ENCODE measurements at places on chromosomes 7 and 10.

GRCh38 chr7:127598318-127598717 lies 4.8 kb downstream of the FSCN3 start:
- DNase-seq = no peak

DNA sequence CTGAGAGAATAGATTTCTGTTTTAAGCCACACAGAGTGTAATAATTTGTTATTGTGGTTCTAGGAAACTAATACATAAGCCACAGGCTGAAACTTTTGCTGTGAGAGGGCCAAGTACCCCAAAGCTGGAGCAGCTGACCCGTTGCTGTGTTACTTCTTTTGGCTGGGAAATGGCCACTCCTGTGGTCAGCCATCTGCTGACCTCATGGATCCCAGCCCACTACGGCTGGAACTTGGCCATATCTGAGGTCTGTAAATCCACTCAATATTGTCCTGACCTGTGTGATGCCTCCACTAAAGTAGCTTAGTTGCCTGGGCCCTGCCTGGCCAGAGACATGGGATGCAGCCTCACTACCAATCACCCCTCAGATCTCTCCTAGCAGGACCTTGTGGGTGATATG lies 17.4 kb upstream of the LOXL4 start:
- no peak for DNase-seq

- DNase-seq = no peak
Observed at GRCh38 chr7:157930441-157930840, 593.6 kb downstream of the DNAJB6 start.

DNA sequence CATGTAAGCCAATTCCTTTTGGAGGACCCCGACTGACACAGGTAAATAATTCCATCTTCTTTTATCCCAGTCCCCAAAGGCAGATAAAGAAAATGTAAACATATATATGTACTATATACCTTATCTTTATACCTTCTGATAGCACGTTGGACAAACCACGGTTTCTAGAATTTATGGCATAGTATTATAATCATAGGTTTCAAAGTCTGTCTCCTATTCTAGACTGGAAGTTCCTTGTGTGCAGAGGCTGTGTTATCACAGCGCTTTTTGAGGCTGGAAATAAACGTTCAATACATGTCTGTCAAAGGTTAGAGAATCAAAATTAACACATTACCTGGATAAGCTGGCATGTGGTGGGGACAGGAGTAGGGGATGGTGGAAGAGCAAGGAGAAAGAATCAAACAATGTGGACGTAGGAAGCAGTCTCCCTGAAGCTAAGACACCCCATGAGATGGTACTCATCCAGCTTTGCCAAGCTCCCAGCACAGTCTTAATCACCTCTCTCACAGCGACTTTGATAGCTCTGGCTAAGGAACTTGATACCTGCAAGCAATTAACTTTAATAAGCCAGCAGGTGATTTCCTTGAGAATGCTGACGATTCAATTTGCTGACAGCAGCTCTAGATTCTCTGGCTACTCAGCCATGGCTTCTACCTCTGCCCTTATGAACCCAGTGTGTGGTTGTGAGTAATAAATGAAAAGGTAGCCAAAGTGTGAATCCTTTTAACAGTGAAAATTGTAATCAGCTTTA lies 208.4 kb upstream of the LRRTM3 start:
- no peak for DNase-seq

- no peak for DNase-seq
Observed at GRCh38 chr10:20157314-20157713, 341.1 kb downstream of the PLXDC2 start.

GRCh38 chr10:119817991-119818888 lies 54.4 kb downstream of the MCMBP start:
- DNase-seq = peak; percentile 37

GRCh38 chr7:121306565-121306964 lies 22.2 kb upstream of the WNT16 start:
- no peak for DNase-seq

DNA sequence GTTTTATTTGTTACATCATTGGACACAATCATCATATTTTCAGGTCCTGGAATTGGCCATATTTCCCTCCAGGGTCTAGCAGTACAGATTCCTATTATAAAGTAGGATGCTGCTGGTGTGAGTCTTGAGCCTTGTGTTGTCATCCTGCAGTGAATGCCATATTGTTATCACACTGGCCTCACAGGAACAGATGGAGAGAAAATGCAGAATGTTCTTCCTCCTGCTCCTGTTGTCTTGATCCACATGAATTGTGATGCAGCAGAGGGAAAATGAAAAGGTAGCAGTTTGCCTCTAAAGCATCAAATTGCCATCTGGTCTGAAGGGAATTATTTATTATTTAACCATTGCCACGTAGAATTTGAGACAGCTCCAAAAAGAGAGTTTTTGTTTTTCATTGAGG lies 248.6 kb downstream of the GPAM start:
- no peak for DNase-seq

DNA sequence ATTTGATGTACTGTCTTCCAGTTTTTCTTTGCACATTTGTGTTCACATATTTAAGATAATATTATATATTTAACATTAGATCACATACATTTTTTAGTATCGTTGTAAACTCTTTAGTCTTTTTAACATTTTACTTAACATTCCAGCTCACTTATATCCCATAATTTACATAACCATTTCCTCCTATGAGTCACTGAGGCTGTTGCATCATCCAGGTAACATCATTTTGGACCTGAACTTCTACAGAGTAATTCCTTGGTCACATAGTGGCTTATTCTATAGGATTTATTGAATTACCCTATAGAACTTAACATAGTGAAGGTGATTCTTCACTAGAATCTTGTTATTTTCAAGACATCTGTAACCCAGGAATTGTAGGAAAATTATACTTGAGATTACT lies 194.4 kb downstream of the POU6F2 start:
- DNase-seq = no peak

DNA sequence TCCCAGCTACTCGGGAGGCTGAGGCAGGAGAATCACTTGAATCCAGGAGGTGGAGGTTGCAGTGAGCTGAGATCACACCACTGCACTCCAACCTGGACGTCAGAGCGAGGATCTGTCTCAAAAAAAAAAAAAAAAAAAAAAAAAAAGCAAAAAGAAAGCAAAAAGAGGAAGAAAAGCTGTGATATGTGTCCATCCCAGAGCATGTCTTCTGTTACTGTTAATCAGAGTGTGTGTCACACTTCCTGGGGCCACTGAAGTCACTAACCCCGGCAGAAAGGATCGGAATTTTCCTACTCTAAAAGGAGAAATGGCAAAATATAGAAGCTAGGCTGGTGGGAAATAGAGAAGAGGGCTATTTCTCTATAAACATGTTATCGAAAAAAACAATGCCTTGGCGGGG lies 11.9 kb downstream of the PIK3AP1 start:
- DNase-seq = no peak

- DNase-seq = no peak
Observed at GRCh38 chr10:71072131-71072822, 140.1 kb upstream of the UNC5B start.

DNA sequence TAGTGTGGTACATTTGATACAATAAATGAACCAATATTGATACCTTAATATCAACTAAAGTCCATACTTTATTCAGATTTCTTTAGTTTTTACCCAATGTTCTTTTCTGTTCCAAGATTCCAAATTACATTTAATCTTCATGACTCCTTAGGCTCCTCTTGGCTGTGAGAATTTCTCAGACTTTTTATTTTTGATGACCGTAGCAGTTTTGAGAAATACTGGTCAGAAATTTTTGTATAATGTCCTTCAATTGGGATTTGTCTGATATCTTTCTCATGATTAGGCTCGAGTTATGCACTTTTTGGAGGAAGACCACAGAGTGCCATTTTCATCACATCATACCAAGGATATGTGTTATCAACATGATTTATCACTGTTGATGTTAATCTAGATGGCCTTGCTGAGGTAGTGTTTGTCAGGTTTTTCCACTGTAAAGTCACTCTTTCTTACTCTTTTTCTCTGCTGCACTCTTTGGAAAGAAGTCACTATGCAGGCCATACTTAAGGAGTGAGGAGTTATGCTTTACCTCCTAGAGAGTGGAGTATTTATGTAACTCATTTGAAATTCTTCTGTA lies 12.9 kb upstream of the ENTPD1 start:
- no peak for DNase-seq

DNA sequence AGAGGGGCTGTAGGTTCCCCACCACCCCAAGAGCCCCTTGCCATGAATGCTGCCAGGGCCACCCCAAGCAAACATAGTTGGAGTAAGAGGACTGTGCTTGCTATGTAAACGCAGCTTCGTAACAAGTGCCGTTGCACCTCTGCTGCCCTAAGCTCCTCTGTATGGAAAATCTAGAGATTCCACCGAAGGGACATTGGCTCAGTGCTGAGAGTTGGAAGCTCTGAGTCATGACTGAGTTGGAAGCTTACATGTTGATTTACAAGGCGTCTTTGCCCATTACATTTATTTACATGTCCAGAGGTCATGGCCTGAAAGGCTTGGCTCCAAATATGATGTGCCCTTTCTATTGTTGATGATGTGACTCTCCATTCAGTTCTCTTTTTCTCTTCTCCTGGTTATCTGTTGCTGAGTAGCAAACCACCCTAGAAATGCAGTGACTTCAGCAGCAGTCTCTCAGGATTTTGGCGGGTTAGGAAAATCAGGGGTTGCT lies 233.1 kb upstream of the TCF7L2 start:
- DNase-seq = no peak

GRCh38 chr10:128578766-128579165 lies 452.5 kb upstream of the MKI67 start:
- no peak for DNase-seq

DNA sequence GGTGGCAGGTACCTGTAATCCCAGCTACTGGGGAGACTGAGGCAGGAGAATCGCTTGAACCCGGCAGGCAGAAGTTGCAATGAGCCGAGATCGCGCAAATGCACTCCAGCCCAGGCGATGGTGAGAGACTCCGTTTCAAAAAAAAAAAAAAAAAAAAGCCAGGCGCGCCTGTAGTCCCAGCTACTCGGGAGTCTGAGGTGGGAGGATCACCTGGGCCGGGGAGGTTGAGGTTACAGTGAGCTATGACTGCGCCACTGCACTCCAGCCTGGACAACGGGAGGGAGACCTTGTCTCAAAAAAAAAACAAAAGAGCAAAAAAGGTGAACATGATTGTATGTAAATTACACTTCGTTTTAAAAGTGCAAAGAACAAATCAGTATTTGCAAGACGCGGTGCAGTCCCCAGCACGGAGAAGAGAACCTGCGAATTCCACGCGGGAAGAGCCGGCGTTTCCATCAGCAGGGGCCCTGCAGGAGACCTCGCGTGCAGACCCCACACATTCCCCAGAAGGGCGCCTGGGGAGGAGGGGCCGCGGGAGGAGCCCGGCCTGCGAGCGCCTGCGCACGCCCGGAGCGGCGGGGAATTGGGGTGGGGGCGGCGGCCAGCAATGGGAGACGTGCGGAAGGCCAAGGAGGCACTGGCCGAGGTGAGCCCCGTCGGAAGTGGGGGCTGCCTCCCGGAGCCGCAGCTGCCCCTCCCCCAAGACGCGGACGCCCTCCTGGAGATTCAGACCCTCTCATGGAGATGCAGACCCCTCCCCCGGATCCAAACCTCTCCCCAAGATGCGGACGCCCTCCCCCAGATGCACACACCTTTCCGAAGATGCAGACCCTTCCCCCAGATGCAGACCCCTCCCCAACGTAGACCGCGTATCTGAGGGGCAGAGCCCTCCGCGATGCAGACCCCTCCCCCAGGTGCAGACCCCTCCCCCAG lies 16.7 kb upstream of the SUN1 start:
- DNase-seq = no peak

DNA sequence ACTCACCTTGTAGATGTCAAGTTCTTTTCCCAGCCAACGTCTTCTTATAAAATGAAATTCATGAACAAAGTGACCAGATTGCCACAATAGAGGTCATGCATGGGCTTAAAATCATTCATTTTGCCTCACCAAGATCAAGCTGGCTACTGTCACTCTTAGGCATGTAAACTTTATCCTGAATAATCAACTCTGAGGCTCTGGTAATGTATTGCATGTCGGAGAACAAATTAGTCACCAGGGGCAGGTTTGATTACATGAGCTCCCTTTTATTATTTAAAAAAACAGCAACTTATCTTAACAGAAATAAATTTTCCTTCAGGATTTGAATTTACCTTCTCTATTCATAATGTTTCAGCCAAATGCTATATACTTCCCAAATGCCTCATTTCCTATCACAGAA lies 112.9 kb upstream of the SP4 start:
- DNase-seq = no peak

DNA sequence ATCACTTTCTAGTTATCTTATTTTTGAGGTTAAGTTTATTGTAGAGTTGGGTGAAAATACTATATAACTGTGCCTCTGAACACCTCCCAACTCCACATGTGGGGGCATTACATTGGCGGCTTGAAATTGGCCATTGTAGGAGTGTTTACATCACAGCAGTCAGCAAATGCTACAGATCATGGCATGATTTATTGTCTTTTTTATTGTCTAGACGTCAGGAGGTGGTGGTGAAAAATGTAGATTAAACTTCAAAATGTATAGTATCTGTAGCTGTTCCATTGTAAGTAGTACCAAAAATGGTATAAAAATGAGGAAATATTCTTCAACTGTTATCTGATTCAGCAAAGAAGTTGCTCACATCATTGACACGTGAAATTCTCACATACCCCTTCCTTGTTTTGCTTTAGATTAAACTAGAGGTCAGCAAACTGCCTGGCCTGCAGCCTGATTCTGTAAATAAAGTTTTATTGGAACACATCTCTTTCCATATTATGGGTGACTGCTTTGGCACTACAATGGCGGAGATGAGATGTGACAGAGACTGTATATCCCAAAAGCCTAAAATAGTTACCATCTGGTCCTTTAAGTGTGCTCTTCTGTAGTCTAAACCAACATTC lies 35.0 kb downstream of the TAF3 start:
- DNase-seq = no peak

GRCh38 chr7:44080686-44081265 lies 1.6 kb downstream of the POLM start:
- no peak for DNase-seq

DNA sequence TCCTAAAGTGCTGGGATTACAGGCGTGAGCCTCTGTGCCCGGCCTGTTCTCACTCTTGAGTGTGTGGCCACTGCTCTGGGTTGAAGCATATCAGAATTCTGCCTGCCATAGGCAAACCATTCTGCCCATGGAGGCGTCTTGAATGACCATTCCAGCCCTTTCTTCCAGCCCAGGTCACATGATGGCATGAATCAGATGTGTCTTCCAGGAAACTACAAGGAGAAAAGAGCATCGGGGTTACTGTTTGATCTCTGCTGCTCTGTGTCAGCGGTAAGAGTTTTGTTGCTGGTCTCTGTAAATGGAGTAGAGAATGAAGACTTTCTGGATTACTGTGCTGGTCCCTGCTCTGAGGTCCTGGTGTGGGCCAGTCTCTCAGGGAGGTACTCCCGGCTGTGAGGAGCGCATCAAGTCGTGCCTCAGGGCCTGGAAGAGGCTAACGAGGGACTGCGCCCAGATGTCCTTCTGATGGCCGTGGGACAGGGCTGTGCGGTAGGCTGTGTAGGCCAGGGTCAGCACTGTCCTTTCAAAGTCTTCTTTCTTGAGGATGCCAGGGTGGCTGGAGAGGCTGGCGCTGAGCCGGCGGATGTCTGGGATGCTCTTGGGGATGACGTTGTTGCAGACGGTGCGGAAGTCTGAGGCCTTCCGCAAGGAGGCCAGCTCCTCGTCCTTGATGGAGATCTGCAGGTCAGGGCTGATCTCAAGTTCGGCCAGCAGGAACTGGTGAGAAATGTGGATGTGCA lies 5.8 kb upstream of the SLC13A4 start:
- DNase-seq = no peak

GRCh38 chr7:22864301-22864700 lies 41.7 kb upstream of the TOMM7 start:
- no peak for DNase-seq

Data from midbrain (tissue), 1 donor.